ENCODE measurements at places on chromosomes 13 and 19. TPM values are rescaled to one million over a fixed set of nuclear protein-coding genes. Genes with fewer than 3 reads are reported as not detected.
A peak's percentile ranks its signal among the peaks of the same experiment; 100 is the strongest.

DNA sequence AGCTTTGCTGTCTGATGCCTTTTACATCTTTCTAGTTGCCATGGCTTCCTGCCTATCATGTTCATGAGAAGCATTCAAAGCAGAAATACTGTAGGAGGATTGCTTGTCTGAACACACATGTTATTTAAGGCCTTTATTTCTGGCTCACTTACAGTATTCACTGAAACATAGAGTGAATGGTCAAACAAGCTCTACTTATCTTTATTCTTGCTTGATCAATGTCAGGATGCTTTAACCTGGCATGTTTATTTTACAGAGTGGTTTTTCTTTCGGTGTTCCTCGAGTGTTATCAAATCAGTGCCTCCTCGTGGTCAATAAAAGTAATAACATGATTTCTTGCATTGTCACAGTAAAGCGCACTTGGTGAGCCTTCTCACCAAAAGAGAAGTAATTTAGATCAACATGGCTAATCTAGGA is 73.5 kb upstream of the PCDH17 start:
- H3K4me3 ChIP-seq = no peak overlapping the region
- no peaks in the 10 kb centered on the region for H3K4me1 ChIP-seq
- H3K36me3 ChIP-seq = peaks cover 7% of the 10 kb centered on the region
- no peak for DNase-seq

CD70 gene
- 1.7 TPM for total RNA-seq

GRCh38 chr19:4313847-4314490 is 9.6 kb downstream of the FSD1 start:
- DNase-seq = no peak
- H3K4me1 ChIP-seq = no peaks in the 10 kb centered on the region
- peaks cover 53% of the 10 kb centered on the region for H3K36me3 ChIP-seq

GIPR gene
- 1.7 TPM for total RNA-seq

ZNF222 gene
- total RNA-seq = 4.6 TPM

KLK10 gene
- 3.2 TPM for total RNA-seq

GRCh38 chr19:31666126-31666525 is 316.9 kb upstream of the TSHZ3 start:
- H3K36me3 ChIP-seq = no peaks in the 10 kb centered on the region
- no peak overlapping the region for H3K4me3 ChIP-seq

DNA sequence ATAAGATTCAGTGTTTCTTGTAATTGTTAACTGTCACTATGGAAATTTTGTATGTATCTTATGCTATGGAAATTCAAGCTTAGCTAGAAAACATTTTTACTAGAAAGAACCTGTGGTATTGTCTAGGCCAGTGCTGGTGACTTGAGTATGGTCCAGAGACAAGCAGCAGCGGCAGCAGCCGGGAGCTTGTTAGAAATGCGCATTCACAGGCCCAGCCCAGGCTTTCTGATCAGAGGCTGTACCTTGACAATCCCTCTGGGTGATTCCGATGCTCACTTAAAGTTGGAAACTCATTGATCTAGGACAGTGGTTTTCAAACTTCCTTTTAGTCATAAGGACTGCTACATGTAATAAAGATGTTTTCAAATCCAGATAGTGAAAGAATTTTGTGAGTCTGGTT is 287.4 kb downstream of the SHISA2 start:
- H3K4me3 ChIP-seq = no peak overlapping the region
- H3K27ac ChIP-seq = no peak overlapping the region
- H3K4me1 ChIP-seq = peaks cover 21% of the 10 kb centered on the region
- 0 out of 2 replicates have a peak, but pooled peaks cover 3% of the 10 kb centered on the region for H3K36me3 ChIP-seq
- DNase-seq = peak; percentile 41

DACT3 gene
- 1.8 TPM for total RNA-seq

DLEU7 gene
- total RNA-seq = 3.6 TPM

GRCh38 chr19:47848823-47849473 is 10.1 kb upstream of the TPRX2 start:
- H3K36me3 ChIP-seq = no peaks in the 10 kb centered on the region
- H3K27ac ChIP-seq = peak overlapping the region; percentile 98
- no peaks in the 10 kb centered on the region for H3K27me3 ChIP-seq
- peaks cover 35% of the 10 kb centered on the region for H3K4me1 ChIP-seq

DNA sequence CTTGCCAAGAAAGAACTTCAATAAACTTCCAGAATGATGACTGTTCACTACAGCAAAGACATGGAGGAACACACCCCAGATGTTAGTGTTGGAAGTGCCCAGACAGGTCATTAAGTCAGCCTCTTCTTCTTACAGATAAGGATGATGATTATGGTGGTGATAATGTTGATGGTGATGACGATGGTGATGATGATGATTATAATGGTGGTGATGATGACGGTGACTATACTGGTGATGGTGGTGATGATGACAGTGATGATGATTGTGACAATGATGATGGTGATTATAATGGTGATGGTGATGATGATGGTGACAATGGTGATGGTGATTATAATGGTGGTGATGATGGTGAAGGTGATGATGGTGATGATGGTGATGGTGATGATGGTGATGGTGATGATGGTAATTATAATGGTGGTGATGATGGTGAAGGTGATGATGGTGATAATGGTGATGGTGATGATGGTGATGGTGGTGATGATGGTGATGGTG is 8.4 kb downstream of the C13orf46 start:
- peaks cover 13% of the 10 kb centered on the region for H3K36me3 ChIP-seq
- no peak for DNase-seq
- H3K27ac ChIP-seq = no peak overlapping the region

- H3K27me3 ChIP-seq = no peaks in the 10 kb centered on the region
- H3K27ac ChIP-seq = no peak overlapping the region
- no peaks in the 10 kb centered on the region for H3K36me3 ChIP-seq
- H3K4me3 ChIP-seq = no peak overlapping the region
These were observed 15.2 kb downstream of the PLEKHF1 start for GRCh38 chr19:29680447-29680846.

DNA sequence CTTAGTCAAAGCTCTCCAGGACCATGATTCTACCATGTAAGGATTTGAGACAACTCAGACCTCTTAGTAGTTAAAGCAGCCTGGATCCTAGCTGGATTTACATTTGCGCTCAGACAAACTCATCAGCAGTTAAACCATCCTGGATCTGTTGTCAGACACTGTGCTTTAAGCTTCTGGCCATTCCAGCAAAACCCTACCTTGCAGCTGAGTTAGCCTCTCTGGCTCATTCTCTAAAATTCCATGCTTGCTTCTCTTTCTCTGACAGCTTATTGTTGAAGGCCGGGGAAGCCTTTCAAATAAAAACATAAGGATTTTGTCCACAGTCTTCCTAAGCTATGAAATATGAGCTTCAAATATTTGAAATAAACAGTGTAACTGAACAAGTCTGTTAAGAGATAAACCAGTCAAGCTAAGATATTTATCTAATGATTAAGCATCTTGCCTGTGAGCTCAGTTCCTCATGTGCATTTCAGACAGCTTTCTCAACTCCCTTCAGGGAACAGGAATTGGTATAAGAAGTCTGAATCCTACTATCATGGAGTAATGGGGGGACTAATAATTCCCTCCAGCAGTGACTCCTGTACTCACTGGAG is 89.3 kb downstream of the SLAIN1 start:
- peaks cover 3% of the 10 kb centered on the region for H3K27me3 ChIP-seq
- no peak overlapping the region for H3K4me3 ChIP-seq
- no peak for DNase-seq
- H3K4me1 ChIP-seq = peaks cover 17% of the 10 kb centered on the region
- H3K27ac ChIP-seq = no peak overlapping the region
- peaks cover 38% of the 10 kb centered on the region for H3K36me3 ChIP-seq

DNA sequence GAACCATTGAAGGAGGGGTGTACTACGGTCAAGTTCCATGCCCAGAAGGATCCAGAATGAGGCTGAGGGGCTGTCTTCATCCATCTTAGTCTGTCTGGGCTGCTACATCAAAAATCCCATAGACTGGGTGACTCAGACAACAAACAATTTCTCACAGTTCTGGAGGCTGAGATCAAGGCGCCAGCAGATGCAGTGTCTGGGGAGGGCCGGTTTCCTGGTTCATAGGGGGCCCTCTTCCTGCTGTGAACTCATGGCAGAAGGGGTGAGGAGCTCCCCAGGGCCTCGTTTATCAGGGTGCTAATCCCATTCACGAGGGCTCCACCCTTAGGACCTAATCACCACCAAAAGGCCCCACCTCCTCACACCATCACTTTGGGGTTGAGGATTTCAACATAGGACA is 14.7 kb upstream of the KCTD15 start:
- DNase-seq = no peak
- no peaks in the 10 kb centered on the region for H3K36me3 ChIP-seq
- peaks cover 12% of the 10 kb centered on the region for H3K27me3 ChIP-seq
- H3K4me1 ChIP-seq = peaks cover 16% of the 10 kb centered on the region
- no peak overlapping the region for H3K27ac ChIP-seq

FRY gene
- total RNA-seq = 5.3 TPM

GRCh38 chr19:30669329-30670010 is 297.3 kb downstream of the ZNF536 start:
- peak overlapping the region; percentile 52 for H3K4me3 ChIP-seq
- H3K4me1 ChIP-seq = peaks cover 14% of the 10 kb centered on the region
- no peaks in the 10 kb centered on the region for H3K27me3 ChIP-seq
- peak; percentile 86 for DNase-seq
- no peaks in the 10 kb centered on the region for H3K36me3 ChIP-seq
- H3K27ac ChIP-seq = no peak overlapping the region

DNA sequence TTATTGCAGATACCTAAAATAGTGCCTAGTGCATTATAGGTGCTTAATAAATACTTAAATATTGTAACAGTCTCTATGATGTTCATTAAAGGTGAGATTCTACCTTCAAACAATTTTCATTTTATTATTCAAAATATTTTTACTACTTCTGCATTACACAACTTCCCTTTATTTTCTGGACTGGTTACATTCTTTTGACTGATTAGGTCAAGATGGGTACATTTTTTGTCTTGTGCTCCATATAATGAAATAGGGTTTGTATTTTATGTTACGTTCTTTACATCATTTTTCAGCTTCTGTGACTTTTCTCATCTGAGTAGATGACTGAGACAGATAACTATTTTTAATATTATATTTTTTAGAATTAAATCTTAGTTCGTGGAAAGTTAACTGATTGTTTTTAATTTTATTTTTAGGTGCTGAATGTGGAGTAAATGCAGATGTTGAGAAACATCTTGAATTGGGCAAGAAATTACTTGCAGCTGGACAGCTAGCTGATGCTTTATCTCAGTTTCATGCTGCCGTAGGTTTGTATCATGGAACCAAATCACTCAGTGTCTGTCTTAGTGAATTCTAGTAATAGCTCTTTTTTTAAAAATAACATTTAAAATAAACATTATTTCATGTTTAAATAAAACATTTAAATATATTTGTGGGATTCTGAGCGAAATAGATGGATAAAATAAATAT is 32.0 kb downstream of the DNAJC3 start:
- H3K27ac ChIP-seq = no peak overlapping the region
- no peak for DNase-seq
- H3K4me3 ChIP-seq = no peak overlapping the region
- H3K4me1 ChIP-seq = no peaks in the 10 kb centered on the region
